ENCODE measurements at places on chromosomes 7 and 10. TPM values are rescaled to one million over a fixed set of nuclear protein-coding genes. Genes with fewer than 3 reads are reported as not detected.
A peak's percentile ranks its signal among the peaks of the same experiment; 100 is the strongest.

DNA sequence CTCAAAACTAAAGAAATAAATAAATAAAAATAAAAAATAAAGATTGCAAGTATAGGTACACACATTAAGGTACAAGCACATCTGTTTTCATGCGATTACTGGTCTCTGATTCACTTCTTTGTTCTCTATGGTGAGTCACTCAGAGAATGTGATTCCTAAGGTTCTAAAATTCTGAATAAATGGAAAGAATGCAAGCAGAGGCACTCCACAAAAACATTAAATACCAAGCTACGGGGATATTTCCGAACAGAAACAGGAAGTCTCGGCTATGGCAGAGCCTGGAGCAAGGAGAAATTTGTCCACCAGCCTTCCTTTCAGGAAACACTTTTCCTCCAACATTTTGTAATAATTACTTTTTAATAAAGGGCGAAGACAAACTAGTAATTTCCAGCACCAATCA, 1.4 kb downstream of the VOPP1 start:
- peaks cover 35% of the 10 kb centered on the region for H3K4me1 ChIP-seq
- peak overlapping the region; percentile 98 for H3K4me3 ChIP-seq
- H3K27ac ChIP-seq = peak overlapping the region; percentile 95
- DNase-seq = no peak
- H3K27me3 ChIP-seq = no peaks in the 10 kb centered on the region
- H3K36me3 ChIP-seq = no peaks in the 10 kb centered on the region

- DNase-seq = no peak
- no peak overlapping the region for H3K4me3 ChIP-seq
- H3K27ac ChIP-seq = no peak overlapping the region
- H3K4me1 ChIP-seq = peaks cover 46% of the 10 kb centered on the region
- H3K36me3 ChIP-seq = peaks cover 39% of the 10 kb centered on the region
Measured at GRCh38 chr7:75971961-75972763, 22.2 kb downstream of the TMEM120A start.

GRCh38 chr10:73529089-73529832, 33.4 kb upstream of the PPP3CB start:
- H3K36me3 ChIP-seq = peaks cover 10% of the 10 kb centered on the region
- no peaks in the 10 kb centered on the region for H3K4me1 ChIP-seq
- no peak overlapping the region for H3K4me3 ChIP-seq
- peak; percentile 86 for DNase-seq
- H3K27me3 ChIP-seq = no peaks in the 10 kb centered on the region
- no peak overlapping the region for H3K27ac ChIP-seq

TRRAP gene
- total RNA-seq = 21.4 TPM

DNA sequence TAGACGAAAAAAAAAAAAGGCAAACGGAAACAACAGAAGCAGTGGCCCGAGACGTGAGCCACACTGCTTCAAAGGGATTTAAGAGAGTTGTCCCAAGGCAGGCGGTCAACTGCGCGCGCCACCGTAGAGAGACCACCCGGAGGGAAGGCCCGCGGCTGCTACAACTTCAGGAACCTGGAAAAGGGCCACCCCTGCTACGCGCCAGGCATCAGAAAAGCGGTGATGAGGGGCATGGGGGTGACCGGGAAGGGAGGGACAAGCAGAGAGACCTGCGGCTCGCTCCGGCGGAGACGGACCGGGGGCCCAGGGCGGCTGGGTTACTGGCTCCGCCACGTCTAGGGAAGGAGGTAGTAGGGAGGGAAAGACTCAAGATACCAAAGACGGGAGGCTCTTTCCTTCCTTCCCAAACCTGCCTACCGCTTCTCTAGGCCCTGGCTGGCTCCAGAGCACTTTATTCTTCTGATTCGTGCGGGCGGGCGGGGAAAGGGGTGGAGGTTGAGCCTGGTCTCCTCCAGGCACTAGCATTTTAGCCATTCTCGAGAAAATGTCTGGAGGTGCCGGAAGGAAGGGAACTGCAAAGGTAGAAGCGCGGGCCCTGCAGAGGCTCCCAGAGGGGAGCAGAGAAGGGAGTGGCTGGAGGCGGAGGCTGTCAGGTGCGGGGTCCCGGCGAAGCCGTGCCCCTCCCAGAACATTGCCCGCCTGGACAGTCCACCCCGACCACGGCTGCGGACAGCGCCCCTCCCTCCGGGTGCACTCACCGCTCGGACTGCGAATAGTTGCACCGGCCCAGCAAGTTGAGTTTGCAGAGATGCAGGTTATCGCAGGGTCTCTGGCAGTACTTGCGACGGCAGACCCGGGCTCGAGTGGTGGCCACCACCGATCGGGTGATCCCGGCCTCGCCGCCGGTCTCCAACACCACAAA, 993 bp downstream of the ZC3HAV1 start:
- no peaks in the 10 kb centered on the region for H3K36me3 ChIP-seq
- DNase-seq = peak; percentile 38
- H3K4me3 ChIP-seq = peak overlapping the region; percentile 92
- H3K27me3 ChIP-seq = no peaks in the 10 kb centered on the region
- no peaks in the 10 kb centered on the region for H3K4me1 ChIP-seq

CALML3 gene
- total RNA-seq = not detected

DNA sequence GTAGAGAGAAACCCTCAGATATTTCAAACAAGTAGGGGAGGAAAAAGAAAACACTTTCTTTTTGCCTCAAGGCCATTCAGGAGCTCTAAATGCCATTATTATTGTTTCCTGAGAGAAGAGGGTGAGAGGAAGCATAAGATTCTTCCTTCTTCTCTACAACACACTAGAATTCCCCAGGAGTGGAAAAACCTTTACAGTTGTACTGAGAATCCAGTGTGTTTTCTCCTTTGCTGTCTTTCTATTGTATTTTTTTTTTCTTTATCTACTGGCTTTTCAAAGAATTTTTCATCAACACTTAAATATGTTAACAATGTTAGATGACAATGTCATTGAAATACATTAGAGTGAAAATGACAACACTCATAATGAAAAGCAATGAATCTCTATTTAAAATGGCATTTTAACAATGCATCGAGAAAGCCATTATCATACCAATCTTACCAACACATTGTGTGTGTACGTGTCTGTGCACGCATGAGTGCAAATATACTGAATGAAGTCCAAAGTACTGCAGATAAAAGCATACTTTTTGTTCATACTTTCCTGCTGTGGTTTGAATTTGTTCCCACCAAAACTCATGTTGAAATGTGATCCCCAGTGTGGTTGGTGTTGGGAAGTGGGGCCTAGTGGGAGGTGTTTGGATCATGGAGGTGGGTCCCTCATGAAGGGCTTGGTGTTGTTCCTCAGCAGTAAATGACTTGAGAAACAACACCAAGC, 24.2 kb upstream of the MACC1 start:
- no peak overlapping the region for H3K4me3 ChIP-seq
- no peaks in the 10 kb centered on the region for H3K4me1 ChIP-seq
- no peaks in the 10 kb centered on the region for H3K36me3 ChIP-seq
- no peak overlapping the region for H3K27ac ChIP-seq

GRCh38 chr7:143892527-143893300, 9.3 kb downstream of the TCAF1 start:
- H3K27me3 ChIP-seq = no peaks in the 10 kb centered on the region
- DNase-seq = no peak
- H3K4me1 ChIP-seq = no peaks in the 10 kb centered on the region
- H3K4me3 ChIP-seq = no peak overlapping the region

GNG11 gene
- 2.0 TPM for total RNA-seq

DNA sequence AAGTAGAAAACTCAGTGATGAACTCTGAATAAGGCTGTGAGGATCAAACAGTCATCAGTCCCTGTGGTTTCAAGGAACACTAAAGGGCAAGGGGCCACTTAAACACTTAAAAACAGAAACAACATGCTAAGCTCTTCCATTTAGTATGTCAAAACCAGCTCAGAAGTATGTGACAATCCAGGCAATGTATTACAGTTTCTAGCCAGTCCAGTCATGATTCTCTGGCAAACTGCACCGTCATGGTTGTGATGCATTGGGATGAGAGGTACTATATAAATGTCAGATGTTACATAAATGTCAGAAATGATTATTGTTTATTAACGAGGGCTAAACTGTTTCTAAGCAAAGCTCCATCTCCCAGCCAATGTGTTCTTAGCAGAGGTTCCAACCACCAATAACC, 4.7 kb upstream of the CREB5 start:
- H3K4me3 ChIP-seq = no peak overlapping the region
- H3K27ac ChIP-seq = peak overlapping the region; percentile 81
- H3K4me1 ChIP-seq = peaks cover 18% of the 10 kb centered on the region
- DNase-seq = peak; percentile 65

- peak; percentile 72 for DNase-seq
- H3K27ac ChIP-seq = no peak overlapping the region
- H3K27me3 ChIP-seq = no peaks in the 10 kb centered on the region
Measured at GRCh38 chr7:90455163-90456030, 14.0 kb upstream of the PTTG1IP2 start.

- no peaks in the 10 kb centered on the region for H3K36me3 ChIP-seq
- peak overlapping the region; percentile 93 for H3K27ac ChIP-seq
- peak overlapping the region; percentile 83 for H3K4me3 ChIP-seq
- no peaks in the 10 kb centered on the region for H3K27me3 ChIP-seq
Measured at GRCh38 chr7:92833024-92833765, 3.2 kb downstream of the CDK6 start.

DNA sequence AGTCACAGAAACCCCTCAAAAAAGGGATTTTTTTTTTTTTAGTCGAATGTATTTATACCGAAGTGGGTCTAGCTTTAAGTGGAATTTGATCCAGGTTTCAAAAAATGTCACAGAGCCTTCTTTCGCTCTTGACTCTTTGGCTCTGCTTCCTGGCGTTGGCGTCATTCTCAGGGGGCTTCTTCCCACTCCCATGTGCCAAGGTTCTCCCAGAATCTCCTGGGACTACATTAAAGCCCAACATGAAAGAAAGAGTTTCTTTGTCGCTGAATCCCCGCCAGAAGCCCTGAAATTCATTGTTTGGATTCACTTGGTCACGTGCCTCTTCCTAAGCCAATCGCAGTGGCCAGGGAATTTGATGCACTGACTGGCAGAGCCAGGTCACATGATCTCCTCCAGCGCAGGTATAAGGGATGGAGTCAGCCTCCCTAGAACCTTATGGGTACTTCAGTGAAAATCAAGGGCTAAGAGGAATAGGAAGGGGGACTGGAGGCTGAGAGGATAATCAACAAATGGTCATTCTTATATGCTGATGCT, 101.2 kb downstream of the RPS24 start:
- H3K27me3 ChIP-seq = no peaks in the 10 kb centered on the region
- H3K36me3 ChIP-seq = no peaks in the 10 kb centered on the region
- no peak for DNase-seq
- no peak overlapping the region for H3K27ac ChIP-seq
- no peak overlapping the region for H3K4me3 ChIP-seq
- no peaks in the 10 kb centered on the region for H3K4me1 ChIP-seq

CYP2C19 gene
- 19.7 TPM for total RNA-seq

- DNase-seq = no peak
- H3K4me3 ChIP-seq = no peak overlapping the region
- no peaks in the 10 kb centered on the region for H3K4me1 ChIP-seq
- no peak overlapping the region for H3K27ac ChIP-seq
- no peaks in the 10 kb centered on the region for H3K27me3 ChIP-seq
Measured at GRCh38 chr7:94666879-94667587, 11.1 kb upstream of the SGCE start.

DNA sequence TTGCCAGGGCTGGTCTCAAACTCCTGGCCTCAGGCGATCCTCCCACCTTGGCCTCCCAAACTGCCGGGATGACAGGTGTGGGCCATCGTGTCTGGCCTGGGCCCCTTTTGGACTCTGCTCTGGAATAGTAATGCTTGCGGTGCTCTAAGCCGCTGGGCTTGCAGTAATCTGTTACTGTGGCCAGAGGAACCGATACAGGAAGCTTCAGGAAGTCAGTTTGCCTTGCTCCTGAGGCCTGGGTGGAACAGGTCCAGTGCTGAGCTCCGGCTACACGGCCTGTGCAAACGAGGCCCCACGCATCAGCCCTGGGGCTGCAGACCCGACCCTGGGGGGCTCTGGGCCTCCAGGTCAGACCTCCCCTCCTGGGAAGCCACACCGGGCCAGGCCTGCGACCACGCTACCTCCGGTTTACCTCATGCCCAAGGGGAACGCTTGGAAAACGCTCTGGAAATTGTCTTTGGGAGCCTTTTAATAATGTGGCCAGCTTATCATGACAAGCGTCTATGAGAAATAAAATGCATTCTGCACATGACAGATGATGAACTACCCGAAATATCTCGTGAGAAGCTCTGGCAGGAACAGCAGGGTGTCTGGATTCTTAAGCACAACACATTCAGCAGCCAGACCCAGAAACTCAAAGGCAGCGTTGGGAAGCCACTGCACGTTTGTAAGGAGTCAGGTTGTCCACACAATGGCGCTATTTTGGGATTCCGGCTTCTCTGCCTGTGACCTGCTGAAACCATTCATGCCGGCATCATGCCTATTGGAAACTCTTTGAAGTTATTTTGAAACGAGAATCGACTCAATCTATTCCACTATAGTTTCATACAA, 10.1 kb upstream of the ADAP1 start:
- peaks cover 10% of the 10 kb centered on the region for H3K27me3 ChIP-seq
- H3K4me1 ChIP-seq = peaks cover 22% of the 10 kb centered on the region
- DNase-seq = no peak
- H3K27ac ChIP-seq = peak overlapping the region; percentile 83
- no peak overlapping the region for H3K4me3 ChIP-seq
- H3K36me3 ChIP-seq = peaks cover 33% of the 10 kb centered on the region

GRCh38 chr10:132967540-132967939, 25.2 kb upstream of the CFAP46 start:
- H3K4me3 ChIP-seq = no peak overlapping the region
- peaks cover 6% of the 10 kb centered on the region for H3K4me1 ChIP-seq
- no peaks in the 10 kb centered on the region for H3K27me3 ChIP-seq
- H3K36me3 ChIP-seq = no peaks in the 10 kb centered on the region
- no peak overlapping the region for H3K27ac ChIP-seq
- DNase-seq = no peak

DNA sequence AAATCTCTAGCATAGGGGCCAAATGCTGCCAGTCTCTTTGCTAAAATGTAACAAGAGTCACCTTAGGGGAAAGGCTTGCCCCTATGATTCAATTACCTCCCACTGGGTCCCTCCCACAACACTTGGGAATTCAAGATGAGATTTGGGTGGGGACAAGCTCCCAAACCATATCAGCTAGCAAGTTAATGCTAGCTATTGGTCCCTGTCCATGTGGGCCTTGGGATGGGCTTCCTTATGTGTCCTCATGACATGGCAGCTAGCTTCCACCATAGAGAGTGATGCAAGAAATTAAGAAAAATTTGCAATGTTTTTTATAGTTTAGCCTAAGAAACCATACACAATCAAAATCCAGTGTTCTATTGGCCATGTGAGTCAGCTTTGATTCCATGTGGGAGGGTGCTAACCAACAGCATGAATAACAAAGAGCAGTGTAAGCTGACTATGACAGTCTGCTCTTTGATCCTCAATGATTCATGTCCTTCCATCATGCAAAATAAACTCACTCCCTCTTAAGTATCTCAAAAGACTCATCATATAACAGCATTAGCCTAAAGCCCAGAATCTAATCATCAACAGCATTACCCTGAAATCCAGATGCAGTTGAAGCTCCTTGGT, 21.7 kb upstream of the ZNF365 start:
- H3K4me1 ChIP-seq = no peaks in the 10 kb centered on the region
- no peak overlapping the region for H3K4me3 ChIP-seq
- DNase-seq = no peak
- H3K27ac ChIP-seq = no peak overlapping the region
- H3K27me3 ChIP-seq = no peaks in the 10 kb centered on the region
